Esophagus squamous epithelium (tissue), 5 donors: ENCODE measurements at places on chromosomes 5 and 9.

DNA sequence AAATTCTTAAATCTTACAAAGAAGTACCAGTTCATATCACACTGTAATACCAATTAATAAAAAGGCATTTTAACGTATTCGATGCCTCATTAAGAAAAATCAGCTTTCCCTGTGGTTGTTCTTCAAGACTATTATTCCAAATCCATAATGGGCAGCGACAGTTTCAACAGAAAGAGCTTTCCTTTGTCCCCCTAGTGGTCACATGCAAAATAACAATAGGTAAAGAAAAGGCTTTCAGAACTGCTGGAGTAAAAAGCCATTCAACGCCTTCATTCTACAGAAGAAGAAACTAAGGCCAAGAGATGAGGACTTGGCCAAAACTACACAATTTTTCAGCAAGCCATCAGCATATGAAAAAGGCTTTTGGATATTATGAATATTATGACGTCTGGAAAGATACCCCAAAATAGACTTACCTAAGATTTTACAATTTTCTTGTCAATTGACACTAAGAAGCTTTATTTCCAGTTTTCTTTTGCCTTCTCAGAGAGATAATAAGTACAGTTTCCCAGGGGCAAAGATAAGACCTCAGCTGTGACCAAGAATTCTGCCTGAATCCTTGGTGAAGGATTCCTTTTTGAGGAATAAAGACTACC lies 6.7 kb upstream of the CDH6 start:
- no peak for DNase-seq

- no peak for DNase-seq
These were observed 21.9 kb upstream of the FOXE1 start for GRCh38 chr9:97830884-97831829.

DNA sequence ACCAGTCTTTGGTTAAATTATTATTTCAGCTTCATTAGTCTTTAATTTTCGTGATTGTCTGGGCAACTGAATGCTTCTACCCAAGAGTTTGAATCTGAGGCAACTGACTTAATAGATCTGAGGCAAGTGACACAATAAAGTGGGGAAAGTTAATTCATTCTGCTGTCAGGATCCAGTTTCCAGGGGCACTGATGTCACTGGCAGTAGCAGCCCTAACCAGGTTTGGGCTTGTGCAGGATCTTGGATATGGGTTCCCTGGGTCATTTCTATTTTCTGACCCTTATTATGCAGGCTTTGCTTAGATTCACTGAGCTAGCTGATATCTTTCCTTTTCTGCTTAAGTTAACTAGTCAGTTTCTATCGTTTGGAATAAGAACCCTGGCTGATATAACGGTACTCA lies 9.6 kb downstream of the SREK1IP1 start:
- DNase-seq, result no peak

DNA sequence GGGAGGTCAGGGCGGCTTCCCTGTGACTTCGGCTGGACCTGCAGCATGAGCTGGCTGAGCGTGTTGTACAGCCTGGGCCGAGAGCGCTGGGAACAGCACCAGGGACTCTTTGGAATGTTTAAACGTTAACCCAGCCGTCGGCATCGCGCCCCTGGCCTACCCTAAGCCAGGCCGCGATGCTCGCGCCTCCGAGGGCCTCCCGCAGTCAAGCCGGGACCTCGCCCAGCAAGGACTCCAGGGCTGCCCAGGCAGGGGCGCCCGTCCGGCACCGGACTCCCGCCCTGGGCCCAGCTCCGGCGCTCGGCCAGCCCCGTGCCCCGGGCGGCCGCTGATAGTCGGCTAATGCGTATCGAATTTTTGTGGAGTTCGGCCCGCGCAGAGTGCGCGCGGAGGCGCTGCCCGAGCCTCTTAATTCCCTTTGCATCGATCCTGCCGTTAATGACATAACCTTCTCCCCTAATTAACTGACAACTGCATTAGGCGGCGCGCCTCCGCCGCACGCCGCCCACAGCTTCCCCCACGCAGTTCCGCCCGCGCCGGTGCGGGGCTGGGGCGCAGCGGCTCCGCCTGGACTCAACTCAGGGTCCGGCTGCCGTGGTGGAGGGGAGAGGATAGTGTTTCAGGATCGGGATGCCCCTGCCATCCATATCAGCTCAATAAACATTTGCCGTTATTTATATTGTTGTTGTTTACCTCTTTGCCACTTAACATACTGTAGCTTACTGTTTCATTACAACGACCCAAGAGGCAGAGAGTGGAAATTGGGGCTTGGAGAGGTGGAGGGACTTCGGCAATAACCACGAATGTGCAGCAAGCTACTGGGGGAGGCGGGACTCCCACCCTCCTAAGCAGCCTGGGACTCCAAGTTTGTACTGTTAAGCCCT lies 28.8 kb upstream of the CDC23 start:
- no peak for DNase-seq

- no peak for DNase-seq
These were observed 18.1 kb downstream of the OLFML2A start for GRCh38 chr9:124794902-124795491.

DNA sequence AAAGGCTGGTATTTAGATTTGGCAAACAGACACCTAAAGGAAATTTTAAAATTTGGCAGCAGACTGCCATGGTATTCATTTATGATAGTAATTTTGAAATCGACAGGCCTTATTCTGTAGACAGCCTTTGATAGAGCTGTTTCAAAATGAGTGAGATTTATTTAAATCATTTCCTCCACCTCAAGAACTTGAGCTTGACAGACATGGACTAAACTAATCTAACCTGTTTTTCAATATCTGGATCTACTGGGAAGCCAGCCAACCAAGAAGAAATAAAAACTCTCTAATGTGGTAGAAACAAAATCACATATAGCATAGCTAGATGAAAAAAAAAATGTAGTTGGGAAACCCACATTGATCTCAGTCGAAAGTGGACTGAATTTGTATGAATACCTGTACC lies 56.9 kb upstream of the RASA1 start:
- DNase-seq, result no peak

GRCh38 chr9:135963938-135964337 lies 2.8 kb upstream of the UBAC1 start:
- no peak for DNase-seq

- DNase-seq, result no peak
These were observed 267.2 kb upstream of the DAB2 start for GRCh38 chr5:39691993-39692392.

- no peak for DNase-seq
These were observed 3.1 kb downstream of the TMOD1 start for GRCh38 chr9:97504381-97505216.
